ENCODE measurements at places on chromosomes 4 and X.

GRCh38 chr4:140556372-140557085, 12.2 kb downstream of the UCP1 start:
- DNase-seq, result no peak

DNA sequence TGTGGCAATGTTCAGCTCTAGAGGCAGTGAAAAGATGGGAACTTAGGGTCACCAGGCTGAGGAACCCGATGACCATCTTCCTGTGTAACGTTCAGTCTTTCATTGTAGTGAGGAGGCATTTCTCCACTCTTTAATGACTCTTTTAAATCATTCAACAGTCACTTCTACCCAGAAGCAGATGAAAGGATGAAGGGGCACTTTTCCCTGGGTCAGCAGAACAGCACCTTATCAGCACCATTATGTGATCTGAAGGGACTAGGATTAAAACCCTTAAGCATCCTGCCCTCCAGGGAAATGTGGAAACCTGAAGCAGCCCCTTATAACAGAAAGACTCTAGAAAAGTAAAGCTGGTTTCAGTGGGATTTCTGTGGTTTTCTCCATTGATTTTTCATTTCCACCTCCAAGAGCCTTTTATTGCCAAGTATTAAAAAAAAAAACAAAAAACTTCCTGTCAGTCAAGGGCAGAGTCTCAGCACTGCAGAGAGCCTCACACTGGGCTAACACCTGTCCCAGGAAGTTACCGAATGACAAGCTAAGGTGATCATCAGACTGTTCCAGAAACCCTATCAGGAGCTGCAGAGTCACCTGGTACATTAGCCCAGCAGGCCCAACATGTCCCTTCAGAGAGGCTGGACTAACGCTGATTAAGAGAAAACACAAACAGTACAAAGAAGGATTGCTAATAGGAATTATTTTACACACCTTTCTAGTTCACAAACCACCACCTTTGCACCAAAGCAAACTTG, 185.9 kb downstream of the SHROOM3 start:
- DNase-seq, result no peak

DNA sequence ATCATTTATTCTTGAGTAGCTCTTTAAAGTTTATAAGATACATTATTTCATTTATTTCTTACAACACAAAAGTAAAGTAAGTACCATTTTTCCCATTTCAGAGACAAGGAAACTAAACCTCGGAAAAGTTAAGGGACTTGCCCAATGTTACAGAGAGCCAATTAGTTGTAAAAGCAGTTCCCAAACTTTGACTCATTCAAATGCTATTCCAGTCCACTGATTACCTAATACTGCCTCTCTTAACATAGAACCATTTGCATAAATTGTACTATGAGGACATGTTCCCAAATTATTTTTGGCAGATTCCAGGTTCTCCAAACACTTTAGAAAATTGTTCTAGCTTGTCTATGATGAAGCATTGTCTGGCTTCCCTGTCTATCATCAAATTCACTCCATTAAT, 45.6 kb upstream of the GRIA3 start:
- DNase-seq, result no peak

DNA sequence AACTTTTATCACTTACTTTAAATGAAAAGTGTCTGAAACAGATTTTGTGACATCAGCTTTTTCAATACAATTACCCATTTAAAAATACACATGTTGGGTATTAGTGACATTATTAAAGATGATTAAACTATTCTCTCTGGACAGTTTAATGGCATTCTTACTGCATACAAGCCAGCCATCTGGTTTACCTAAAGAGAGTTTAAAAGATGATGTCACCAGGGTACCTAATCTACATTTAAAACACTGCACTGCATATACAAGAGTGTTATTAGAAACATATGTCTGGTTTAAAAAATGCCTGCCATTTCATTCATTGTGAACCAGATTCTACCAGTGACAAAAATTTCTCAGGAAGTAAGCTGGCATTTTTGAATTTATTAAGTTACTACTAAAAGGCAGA, 919.1 kb downstream of the ADGRL3 start:
- no peak for DNase-seq

DNA sequence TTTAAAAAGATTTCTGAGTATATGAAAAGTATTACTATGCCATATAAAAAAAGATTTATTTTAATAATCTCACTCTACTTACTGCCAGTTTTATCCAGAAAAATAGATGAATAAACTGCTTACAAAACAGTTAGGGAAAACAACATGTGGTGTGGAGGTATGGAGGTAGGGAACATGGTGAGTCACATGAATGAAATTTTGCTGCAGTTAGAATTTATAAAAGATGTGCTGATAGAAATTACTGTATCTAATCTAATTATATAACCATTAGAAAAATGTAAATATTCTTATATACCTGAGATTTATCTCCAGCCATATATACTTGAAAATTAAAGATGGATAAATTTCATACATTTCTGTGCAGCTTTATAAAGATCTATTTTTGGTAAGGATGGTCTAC, 184.0 kb upstream of the ANK2 start:
- no peak for DNase-seq

DNA sequence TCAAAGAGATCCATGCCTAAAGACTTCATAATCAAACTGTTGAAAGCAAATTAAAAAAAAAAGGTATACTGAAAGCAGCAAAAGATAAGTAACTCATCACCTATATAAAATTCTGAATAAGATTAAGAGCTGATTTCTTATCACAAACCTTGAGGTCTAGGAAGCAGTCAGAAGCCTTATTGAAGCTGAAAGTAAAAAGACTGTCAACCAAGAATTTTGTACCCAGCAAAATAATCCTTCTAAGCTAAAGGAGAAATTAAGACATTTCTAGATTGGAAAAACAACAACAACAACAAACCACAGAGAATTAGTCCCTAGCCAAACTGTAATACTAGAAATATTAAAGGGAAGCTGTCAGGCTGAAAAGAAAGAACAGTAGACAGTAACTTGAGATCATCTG, 622.9 kb downstream of the PCDH7 start:
- no peak for DNase-seq

DNA sequence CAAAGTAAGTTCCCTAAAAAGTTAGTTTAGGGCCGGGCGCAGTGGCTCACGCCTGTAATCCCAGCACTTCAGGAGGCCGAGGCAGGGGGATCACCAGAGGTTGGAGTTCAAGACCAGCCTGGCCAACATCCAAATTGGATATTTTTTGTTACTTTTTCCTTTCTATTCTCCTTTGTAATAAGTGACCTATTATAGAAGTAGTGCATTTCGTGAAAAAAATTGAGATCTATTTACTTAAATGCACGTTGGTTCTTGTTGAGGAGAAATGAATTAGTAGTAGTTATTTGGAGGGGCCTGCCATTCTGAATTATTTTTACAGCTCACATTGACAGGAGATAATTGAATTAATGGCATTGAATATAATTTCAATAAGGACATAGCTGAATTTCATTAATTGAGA, 22.3 kb upstream of the NDUFC1 start:
- DNase-seq, result no peak

GRCh38 chr4:105978684-105979296, 83.5 kb downstream of the NPNT start:
- no peak for DNase-seq

DNA sequence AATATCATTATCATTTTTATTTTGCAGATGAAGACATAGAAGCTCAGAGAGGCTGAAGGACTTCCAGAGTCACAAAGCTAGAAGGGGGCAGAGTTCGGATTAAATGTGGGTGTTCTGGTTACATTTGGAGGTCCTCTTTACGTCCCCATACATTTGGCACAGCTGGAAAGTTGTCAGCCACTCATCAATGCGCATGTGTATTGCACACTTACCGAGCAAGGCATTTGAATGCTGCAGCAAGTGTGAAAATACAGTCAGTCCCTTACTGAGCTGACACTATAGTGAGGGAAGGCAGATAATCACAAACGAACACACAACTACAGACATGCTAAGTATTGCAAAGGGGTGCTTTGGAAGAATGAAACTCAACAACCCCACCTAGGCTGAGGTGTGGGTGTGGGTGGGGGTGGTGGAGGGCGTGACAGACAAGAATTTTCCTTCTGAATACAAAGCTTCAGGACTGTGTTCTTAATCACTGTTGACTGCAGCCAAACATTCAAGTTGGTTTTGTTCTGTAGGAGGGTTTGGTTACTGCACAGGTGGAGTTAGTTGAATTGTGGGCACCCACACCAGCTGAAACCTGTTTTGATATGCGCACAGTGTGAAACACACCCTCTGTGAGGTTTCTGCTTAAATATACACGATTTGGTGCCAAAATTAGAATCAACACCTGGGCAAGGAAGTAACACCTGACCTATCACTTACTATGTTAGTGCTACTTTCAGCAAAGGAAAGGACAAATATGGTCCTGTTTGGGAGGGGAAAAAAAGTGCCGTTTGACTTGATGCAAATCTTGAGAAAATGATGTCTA, 72.4 kb downstream of the COQ2 start:
- DNase-seq, result peak; percentile 32

DNA sequence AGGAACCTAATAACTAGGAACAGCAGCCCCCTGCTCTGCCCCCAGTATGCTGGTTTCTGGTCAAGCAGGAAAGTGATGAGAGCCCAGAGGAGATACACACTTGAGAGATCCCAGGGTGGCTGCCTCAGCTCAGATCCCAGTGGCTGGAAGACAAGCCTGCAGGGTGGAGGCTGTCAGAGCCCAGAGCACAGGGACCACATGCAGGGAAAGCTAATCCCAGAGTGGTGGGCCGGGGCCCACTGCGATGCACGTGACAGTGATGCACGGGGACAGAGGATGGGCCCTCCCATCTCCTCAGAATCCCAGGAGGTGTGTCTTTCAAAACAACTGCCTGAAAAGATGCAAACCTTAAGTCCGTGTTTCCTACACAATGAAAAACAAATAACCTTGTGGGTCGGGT, 29.1 kb upstream of the CRMP1 start:
- no peak for DNase-seq

- no peak for DNase-seq
Measured at GRCh38 chr4:173005912-173006633, 162.5 kb upstream of the GALNT7 start.

DNA sequence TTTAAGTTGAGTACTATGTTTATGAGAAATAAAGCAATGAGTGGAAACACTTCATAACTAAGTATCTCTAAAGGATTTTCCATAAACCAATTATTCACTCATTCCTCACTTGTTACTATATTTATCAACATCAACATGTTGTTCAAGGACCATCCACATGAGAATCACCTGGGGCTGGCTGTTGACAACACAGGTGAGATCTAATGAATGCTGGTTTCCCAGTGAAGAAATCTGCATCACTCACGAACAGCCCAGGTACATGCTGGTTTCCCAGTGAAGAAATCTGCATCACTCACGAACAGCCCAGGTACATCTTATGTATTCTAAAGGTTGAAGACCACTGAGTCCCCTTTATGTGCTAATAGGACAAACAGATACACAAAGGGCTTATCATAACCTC, 32.5 kb downstream of the TSPAN5 start:
- no peak for DNase-seq

DNA sequence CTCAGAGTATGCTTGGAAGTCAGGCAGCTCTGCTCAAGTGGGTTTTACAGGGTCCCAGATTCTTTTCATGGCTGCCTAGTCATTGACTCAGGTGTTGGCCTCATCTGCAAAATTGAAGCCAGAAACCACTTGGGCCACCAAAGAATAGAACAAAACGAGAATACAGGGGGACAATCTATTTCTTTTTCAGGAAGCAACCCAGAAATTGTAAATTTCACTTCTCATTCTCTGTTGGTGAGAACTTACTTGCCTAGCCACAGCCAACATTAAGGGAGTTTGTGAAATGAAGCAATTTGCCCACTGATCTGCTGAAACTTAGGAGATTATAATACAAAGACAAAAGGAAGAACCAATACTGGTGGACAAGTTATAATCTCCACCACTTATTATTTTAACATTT, 8.6 kb upstream of the TKTL2 start:
- DNase-seq, result no peak

DNA sequence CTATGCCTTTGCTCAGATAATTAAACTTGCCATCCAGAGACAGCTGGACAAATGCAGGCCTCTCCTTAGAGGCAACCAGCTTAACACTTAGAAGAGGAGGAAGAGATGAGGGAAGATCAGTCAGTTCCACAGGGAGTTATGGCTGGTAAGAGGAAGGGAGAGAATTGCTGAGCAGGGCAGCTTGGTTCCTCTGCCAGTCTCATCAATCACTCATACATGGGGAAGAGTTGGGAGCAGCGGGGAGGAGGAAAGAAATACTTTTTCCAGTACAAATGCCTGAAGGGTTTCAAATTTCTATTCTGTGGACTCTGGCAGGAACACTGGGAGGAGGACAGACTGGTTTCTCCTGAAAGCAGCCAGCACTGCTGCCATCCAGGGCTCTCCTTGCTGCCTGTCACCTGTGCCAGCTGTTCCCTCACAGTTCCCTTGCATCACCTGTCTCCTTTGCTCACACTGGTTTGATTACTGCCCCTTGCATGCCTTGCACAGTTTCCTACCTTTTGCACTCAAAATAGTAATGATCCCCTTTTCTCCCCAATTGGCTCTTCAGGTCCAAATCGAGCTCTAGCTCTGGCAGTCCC, 59.5 kb downstream of the PGRMC2 start:
- DNase-seq, result no peak

- DNase-seq, result no peak
Measured at GRCh38 chr4:16449406-16449805, 223.1 kb upstream of the TAPT1 start.

GRCh38 chr4:143362349-143363046, 25.8 kb downstream of the GAB1 start:
- no peak for DNase-seq

DNA sequence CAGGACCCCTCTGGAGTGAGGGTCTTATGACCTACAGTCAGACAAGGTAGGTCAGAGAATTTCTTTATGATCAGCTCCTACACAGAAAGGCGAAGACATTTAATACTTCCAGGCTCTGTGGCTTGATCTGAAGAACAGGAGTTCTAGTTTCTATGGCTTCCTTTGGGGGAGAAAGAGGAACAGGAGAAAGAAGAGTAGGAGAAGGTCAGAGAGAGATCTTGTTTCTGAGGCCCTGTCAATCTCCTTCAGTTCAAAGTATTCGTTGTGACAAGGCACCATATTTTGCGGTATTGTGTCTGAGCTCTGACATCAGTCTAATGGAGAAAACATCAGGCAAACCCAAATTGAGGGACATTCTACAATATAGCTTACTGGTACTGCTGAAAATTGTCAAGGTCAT, 16.7 kb downstream of the TMSB4X start:
- no peak for DNase-seq

DNA sequence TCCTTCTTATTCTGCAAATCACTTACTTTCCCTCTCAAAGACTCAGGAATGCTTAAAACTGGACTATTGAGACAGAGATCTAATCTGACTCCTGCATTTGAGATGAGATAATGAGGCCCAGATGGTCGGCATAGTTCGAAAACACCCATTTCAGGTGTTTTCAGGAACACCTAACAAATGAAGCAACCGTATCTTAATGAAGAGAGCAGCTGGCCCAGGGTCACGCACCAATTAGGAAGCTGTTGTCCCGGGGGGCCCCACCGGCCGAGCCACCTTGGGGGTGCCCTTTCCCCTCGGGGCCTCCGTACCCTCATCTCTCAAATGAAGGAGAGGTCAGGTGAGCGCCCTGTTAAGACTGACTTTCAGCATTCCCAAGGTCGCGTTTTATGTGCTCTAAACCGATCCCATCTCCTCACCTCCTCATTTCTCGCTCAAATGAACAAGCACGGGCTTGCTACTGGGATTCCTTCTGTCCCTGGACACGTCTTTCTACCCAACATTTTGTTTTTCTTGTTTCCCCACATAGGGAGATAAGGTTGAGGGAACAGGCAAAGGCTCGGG, 824 bp downstream of the LRPAP1 start:
- DNase-seq, result no peak

- DNase-seq, result no peak
Measured at GRCh38 chrX:8034058-8034457, 106.8 kb upstream of the PNPLA4 start.

Measured in stimulated activated CD4-positive, alpha-beta T cell treated with anti-CD3 and anti-CD28 coated beads, TNF-alpha, amount 100 ng/mL, for 1 hour (primary cell).